ENCODE measurements at places on chromosomes 6 and 20. TPM values are rescaled to one million over a fixed set of nuclear protein-coding genes. Genes with fewer than 3 reads are reported as not detected.

DNA sequence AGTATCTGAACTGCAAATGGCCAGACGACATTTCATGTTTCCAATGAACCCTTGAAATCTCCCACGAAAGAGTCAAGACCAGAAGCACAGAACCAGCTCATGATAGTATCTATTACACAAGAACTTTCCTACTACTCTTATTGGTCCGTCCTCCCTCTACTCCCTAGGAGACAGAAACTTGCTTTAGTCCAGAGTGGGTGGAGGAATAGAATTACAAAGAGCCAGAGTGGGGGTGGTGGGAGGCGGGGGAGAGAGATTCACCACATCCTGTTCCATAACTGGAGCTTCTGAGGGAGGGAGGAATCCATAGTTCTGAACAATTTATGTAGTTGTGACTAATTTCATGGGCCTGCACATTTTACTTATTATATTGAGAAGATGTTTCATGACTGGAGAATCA is 18.5 kb upstream of the WFDC10A start:
- DNase-seq = no peak

DNA sequence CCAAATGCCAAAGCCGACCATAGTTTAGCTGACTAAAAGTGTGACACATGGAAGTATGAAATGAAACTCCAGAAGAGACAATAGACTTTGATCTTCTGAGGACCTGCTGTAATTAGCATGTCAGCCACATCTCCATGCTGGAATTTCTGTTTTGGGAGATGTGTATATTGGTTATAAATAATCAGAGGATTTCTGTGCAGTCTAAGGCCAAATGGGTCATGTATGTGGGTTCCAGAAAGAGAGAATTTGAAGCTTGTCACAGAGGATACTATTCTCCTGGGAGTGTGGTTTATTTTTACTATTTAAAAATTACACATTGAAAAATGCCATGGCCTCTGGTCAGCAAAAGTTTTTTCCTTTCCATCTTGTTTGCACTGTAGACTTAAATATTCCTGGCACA is 405.5 kb upstream of the PLCB4 start:
- DNase-seq = no peak

DNA sequence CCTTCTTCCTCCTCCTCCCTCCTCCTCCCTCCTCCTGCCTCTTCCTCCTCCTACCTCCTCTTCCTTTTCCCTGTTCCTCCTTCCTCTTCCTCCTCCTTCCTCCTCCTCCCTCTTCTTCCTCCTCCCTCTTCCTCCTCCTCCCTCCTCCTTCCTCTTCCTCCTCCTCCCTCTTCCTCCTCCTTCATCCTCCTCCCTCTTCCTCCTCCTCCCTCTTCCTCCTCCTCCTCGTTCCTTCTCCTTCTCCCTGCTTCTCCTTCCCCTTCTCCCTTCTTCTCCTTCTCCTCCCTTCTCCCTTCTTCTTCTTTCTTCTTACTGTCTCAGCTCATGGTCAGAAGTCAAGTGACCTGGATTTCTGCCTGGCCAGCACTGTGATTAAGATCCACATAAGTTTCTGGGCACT is 7.7 kb downstream of the MAS1 start:
- no peak for DNase-seq

DNA sequence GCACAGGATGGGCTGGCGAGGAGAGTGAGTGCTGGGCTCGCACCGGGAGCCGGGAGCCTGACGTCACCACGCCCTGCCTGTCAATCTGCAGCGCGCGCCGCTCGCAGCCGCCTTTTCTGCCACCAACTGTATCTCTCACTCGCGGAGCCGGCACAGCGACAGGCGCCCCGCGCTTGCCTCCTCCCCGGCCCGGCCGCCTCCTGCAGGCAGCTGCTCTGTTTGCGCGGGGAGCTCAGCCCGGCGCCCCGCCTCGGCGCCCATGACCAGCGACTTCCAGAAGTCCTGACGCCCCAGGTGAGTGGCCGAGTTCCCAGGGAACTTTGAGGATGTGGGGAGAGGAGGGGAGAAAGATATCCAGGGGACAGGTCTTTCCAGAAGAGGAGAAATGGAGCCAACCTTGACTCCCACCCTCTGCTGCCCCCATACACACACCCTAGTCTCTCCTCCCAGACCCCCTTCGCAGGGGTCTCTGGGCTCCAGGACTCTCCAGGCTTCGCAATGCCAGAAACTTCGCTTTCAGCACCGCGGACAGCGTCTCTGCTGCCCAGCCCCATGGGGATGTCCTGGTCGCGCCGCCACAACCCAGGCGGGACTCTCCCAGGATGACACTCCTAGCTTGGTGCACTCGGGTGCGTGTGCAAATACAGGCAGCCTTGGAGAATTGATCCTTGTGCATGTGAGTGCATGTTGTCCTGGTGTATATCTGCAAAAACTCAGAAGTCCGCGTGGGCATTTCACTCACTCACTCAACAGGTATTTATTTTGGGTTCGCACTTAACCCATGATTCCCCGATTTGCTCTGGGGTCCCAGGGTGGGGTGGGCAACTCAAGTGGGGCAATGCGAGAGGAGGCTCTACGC is at the start of gene GPR6:
TSS of gene GPR6 (plus strand) at position 138 of the 859 bp plus-strand sequence. CDS start 802 bp downstream, outside the sequence.
- DNase-seq = peak; percentile 61

Gene FAM83B
- total RNA-seq = 14.5 TPM

DNA sequence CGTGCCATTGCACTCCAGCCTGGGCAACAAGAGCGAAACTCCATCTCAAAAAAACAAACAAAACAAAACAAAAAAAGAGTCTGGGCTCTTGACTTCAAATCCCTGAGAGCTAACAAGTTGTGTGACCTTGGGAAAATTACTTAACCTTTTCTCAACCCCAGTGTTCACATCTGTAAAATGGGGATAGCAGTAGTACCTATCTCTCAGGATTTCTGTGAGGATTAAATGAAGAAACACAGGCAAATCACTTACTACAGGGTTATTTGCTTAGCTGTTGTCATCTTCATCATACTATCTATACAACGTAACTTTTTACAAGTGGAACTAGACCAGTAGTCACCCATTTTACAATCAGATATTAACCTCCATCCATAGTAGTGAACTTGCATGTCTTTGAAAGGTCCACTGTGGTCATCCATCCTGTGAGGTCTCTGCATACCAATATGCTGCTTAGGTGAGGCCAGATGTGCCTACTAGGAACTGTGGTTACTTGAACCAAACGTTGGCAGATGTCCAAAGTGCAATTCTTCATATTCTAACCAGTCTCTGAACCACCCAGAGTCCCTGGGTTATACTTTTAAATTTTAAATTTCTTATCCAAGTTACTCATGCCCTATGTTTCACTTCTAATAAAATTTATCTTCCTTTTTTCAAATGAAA is 128.9 kb upstream of the BEND3 start:
- no peak for DNase-seq

GRCh38 chr20:37347891-37348791 is 2.2 kb downstream of the SRC start:
- no peak for DNase-seq

Gene OLIG3
- not detected for total RNA-seq

Gene YWHAB
- 178 TPM for total RNA-seq

- DNase-seq = no peak
These were observed 10.1 kb downstream of the PXMP4 start for GRCh38 chr20:33709905-33710541.

Gene PRR18
- total RNA-seq = not detected

Gene RIPOR2
- total RNA-seq = 3.2 TPM

GRCh38 chr6:14517516-14518105 is 400.0 kb downstream of the CD83 start:
- no peak for DNase-seq

GRCh38 chr20:10637031-10637559 is 36.7 kb downstream of the JAG1 start:
- DNase-seq = no peak

GRCh38 chr20:4829514-4830215 is 108.0 kb downstream of the PRND start:
- no peak for DNase-seq

- no peak for DNase-seq
These were observed 27.8 kb upstream of the SRPK1 start for GRCh38 chr6:35948725-35949124.

Gene UBE2V1
- 82.6 TPM for total RNA-seq

- no peak for DNase-seq
These were observed 291.3 kb downstream of the ALDH8A1 start for GRCh38 chr6:134658596-134658995.

DNA sequence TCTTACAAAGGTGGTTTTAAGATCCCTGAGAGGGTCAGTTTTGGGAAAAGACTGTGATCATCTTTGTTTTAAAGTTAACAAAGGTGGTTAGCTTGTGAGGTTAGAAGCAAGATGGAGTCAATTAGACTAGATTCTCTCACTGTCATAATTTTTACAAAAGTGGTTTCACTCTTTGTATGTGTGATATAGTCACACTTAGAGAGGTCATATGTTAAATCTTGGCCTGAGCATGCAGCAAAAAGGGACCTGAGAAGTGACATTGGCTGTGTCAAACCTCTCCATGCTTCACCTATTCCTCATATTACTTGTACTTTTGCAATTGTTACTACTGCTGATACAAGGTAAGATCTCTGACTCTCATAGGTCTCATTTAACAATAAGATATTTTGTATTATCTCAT is 368.0 kb downstream of the TBC1D32 start:
- DNase-seq = no peak

Gene TOP1
- 83.2 TPM for total RNA-seq

GRCh38 chr6:77019081-77019480 is 444.2 kb downstream of the HTR1B start:
- no peak for DNase-seq

DNA sequence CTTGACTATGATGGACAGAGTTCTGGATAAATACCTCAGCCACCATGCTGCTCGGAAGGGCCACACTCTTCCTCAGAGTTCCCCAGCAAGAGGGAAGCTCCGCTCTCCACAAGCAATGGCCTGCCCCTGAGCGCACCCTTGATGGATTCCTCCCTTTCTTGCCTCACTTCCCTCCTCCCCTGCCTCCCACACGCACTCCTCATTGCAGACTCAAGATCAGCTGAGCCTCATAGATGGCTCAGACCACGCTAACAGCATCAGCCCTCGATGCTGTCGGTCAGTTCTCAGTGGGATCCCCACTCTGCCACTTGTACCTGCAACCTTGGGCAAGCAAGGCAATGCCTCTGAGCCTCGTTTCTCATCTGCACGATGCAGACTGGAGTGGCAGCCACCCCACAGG is 123.3 kb downstream of the BMP7 start:
- DNase-seq = no peak

GRCh38 chr20:9119776-9120175 is 50.9 kb downstream of the PLCB4 start:
- peak; percentile 21 for DNase-seq

Gene C20orf202
- total RNA-seq = 0.66 TPM

Gene SIRPG
- total RNA-seq = 1.2 TPM

DNA sequence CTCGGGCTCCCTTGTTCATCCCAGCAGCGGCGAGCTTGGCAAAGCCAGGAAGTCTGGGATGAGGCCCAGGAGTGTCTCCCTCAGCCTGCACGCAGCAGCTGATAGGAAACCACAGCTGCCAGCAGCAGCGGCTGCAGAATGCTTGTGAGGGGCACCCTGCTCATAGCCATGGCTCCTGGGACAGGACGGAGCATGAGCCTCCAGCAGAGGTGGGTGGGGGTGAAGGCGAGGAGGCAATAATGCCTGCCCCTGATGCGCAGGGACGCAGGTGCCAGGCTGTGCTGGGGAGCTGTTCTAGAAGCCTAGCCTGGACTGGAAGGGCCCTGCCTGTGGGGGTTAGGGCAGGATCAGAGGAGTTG is 157.9 kb downstream of the CD83 start:
- DNase-seq = peak; percentile 41

- no peak for DNase-seq
These were observed 318.7 kb downstream of the THBS2 start for GRCh38 chr6:168934660-168935627.

DNA sequence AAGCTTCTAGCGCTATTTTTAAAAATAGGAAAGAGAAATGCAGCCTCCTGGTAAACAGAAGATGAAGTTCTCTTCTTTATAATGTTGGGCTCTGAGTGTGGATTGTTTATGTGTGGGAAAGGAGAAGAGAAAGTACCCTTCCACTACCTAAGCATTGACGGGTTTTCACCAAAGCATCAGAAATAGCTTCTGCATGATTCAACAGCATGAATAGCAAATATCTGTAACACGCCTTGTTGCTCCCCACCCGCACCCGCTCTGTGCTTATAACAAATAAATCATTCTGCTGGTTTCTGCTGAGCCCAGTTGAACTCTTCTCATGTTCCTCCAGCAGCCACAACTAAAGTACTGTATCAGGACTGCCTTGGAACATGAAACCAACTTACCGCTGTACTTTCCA is 20.7 kb downstream of the TXLNB start:
- DNase-seq = no peak

GRCh38 chr20:24651976-24652345 is 182.5 kb downstream of the SYNDIG1 start:
- no peak for DNase-seq

Gene CENPW
- total RNA-seq = 3.3 TPM

- no peak for DNase-seq
These were observed 47.8 kb downstream of the CDH22 start for GRCh38 chr20:46260480-46260879.

- DNase-seq = no peak
These were observed 32.8 kb downstream of the SASH1 start for GRCh38 chr6:148375401-148375800.

- no peak for DNase-seq
These were observed 421.1 kb upstream of the KHDRBS2 start for GRCh38 chr6:62707156-62707555.

DNA sequence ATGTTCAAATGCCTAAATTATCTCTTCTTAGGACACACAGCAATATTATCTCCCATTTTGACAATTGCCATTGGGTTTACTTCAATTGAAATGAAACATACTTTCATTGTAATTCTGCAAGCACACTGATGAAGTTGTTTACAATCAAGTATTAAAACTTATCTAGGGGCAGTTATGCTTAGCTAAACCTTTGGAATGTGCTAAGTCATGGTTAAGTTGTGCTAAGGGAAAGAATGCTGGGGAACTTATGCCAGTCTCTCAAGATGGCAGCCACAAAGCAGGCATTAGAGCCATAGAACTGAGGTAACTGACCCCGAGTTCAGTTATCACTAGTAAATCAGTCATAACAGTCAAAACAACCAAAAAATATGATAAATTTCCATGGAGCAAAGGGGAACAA is 59.1 kb upstream of the NT5E start:
- DNase-seq = no peak

DNA sequence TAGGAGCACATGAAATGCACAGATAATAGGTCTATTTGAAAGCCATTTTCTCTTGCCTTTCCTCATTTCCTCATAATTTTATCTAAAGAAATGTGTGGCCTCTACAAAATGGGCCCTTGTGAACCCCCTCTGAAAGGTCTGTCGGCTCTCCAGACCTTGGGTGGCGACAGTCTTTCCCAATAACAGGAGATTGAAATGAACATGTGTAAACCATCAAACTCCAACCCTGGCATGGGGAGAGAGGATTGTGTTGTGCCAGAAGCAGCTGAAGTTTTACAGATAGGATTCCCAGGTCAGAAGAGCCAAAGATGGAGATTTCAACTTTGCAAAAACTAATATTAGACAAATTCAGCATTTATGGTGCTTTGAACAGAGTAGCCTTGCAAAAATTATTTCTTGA is 277.1 kb upstream of the ECI2 start:
- no peak for DNase-seq

DNA sequence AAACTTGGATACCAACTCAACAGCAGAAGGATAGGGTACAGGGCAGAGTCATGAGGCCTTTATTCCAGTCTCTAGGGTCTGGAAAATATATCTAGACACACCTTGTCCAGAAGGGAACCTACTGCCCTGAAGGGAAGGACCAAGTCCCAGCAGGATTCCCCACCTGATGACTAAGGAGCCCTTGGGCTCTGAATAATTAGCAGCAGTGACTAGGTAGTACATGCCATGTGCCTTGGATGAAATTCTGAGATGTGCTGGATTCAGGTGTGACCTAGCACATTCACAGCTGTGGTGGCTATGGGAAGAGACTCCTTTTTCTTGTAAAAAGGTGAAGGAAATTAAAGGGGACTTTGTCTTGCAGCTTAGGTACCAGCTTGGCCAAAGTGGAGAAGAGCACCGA is 364.3 kb upstream of the PTCHD4 start:
- DNase-seq = no peak

Gene ZC2HC1B
- total RNA-seq = not detected
